ENCODE measurements at places on chromosomes 5 and 9. TPM values are rescaled to one million over a fixed set of nuclear protein-coding genes. Genes with fewer than 3 reads are reported as not detected.

POLR3G gene
- total RNA-seq, result 4.5 TPM

TAS2R1 gene
- total RNA-seq, result 0.62 TPM

FAT2 gene
- total RNA-seq, result 0.31 TPM

CCL21 gene
- not detected for total RNA-seq

TNFSF15 gene
- 0.16 TPM for total RNA-seq

PPP3R2 gene
- not detected for total RNA-seq

PCDHGA1 gene
- 4.8 TPM for total RNA-seq

C9orf153 gene
- total RNA-seq, result 0.62 TPM

WDR38 gene
- not detected for total RNA-seq

ATP10B gene
- 4.7 TPM for total RNA-seq
